ENCODE measurements at places on chromosomes 2 and 18.
A peak's percentile ranks its signal among the peaks of the same experiment; 100 is the strongest.

DNA sequence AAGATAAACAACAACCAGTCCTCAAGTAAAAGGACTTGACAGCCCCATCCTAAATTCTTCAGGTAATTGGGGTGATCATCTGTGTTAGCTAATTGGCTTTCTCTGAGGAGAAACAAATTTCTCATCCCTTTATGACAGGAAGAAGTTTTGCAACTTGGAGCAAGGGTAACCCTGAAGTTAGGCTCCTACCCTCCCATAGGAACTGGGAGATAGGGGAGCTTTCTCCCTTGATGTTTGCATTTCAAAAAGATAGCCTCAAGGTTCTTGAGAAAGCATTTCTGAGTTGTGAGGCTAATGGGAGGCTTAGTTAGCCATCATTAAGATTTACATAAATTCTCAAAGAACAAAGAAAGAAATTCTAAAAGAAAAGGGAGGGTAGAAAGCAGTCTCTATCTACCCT, 95.4 kb downstream of the MAP2 start:
- DNase-seq: no peak

GRCh38 chr2:178177066-178177679, 17.1 kb upstream of the OSBPL6 start:
- DNase-seq: no peak

DNA sequence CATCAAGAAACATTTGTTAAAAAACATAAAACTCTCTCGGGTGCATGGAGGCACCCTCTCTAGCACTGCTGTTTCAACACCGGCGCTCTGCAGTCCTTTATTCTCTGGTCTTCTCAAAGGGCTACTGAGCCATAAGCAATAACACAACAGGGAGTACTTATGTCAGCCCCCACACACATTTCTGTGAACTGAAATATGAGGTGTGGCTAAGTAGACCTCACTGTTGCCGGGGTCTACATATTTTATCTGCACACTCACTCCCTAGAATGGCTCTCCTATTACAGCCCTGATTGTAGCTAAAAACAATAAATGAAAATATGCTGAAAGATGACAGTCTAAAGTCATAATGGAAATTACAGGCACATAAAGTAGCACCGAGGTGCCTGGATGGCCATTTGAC, 235.1 kb downstream of the GRB14 start:
- DNase-seq: no peak

DNA sequence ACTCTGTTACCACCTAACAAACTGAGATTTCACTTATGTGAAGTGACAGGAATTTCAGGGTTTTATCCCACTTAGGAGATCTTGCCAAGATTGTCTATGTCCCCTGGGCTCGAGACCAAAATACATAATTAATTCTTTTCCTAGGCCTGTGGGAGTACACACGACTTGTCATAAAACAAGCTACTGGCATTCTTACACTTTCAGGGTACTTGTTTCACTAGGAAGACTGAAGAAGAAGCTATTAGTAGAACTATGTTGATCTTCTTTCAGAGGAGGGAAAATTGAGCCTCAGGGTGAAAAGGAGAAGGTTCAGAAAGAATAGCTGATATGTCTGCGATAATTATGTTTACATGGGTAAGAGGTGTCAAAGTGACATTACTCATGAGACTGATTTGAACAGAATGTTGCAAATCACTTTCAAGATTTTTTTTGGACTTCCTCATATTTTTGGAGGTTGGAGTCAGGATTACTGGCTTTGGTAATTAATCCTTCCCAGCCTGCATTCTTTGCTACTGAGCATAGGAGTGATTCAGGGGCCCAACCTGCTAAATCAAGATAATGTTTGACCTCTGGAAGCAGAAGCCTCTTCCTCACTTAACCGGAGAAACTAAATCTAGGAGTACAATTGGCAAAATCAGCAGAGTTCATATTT, 240.0 kb upstream of the NT5C1B start:
- DNase-seq: no peak

GRCh38 chr2:200419325-200419724, 90.5 kb downstream of the KCTD18 start:
- DNase-seq: no peak

DNA sequence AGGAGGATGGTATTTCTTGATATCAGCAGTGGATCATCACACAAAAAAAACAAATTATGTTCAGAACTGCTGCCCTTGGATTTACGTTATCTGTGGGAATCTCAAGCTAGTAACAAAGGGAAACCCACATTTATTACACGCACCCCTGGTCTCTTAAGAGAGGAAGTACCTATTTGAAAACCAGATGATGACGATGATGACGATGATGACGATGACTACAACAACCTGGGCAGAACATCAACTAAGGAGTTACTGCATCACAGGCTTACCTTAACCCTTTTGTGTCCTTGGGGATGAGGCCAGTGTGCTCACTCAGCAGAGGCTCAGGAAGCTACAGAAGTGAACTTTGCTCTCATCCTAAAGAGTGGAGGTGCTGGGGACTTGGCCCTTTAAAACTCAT, 169.4 kb downstream of the FSHR start:
- no peak for DNase-seq

DNA sequence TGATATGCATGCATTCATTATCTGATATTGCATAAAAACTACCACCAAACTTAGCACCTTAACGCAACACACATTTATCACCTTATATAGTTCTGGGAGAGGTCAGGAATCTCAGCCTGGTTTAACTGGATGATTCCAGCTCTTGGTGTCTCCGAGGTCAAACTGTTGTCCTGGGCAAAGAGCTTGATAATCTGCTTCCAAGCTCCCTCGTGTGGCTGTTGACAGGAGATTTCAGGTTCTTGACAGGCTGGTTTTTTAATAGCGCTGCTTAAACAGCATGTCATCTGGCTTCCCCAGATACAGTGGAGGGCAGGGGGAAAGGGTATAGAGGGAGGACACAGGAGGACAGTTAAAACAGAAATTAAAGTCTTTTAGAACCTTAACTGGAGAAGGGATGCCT, 785.0 kb downstream of the CNTNAP5 start:
- peak; percentile 6 for DNase-seq

DNA sequence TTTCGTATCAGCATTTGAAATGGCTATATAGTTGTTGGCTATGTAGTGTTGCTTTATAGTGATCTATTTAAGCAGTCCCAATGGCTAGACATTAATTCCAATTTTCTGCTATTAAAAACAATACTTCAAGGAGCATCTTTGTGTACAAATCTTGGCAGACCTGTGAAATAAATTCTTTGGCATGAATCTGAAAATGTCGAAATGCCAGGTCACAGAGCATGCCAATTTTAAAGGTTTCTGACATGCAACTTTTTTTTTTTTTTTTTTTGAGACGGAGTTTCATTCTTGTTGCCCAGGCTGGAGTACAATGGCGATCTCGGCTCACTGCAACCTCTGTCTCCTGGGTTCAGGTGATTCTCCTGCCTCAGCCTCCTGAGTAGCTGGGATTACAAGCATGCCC, 26.8 kb upstream of the CABLES1 start:
- no peak for DNase-seq

DNA sequence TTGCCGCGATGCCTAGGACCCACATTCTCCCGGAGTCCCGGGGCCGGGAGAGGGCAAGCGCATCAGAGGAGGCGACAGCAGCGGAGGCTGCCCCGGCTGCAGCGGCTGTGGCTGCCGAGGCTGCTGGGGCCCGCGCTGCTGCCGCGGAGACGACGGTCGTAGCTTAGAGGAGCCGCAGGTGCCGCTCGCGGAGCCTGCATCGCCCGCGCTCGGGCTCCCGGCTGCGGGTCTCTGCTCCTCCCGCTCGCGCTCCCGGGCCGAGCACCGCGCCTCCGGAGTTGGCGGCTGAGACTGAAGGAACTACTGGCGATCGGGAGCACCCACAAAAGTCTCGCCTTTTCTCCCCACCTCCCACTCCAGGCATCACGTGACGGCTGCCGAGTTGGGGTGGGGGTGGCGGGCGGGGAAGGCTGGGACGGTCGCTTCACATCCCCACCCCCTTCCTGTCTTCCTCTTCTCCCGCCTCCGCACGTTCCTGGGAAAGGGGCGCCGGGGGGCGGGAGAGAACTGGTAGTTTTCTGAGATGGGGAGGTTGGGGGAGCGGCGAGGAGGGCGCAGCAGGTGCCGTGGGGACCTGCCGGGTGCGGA, at the start of gene LYPD1:
TSS of gene LYPD1 (minus strand) at position 298 of the 588 bp plus-strand sequence. CDS start at position 25, 273 bp downstream.
- peak; percentile 66 for DNase-seq

DNA sequence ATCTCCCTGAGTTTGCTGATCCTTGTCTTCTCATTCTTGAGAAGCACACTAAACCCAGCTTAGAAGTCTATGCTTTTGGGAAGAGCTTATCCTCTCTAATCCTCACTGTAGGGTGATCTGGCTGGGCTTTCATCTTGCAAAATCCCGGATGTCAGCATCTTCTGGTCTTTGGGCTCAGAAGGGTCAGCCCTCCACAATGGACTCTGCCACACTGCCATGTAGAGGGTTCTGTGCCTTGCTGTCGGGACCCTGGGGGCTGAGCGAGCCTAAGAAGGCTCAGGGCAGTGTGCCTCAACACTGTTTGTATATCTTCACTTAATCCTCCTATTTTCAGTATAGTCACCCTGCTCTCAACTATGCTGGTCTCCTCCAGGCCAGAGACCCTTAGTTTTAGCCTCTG, 102.3 kb downstream of the TGIF1 start:
- DNase-seq: no peak

- no peak for DNase-seq
Measured at GRCh38 chr2:170937709-170938379, 8.8 kb downstream of the GORASP2 start.

- DNase-seq: no peak
Measured at GRCh38 chr18:8949206-8949605, 153.3 kb upstream of the NDUFV2 start.

- DNase-seq: no peak
Measured at GRCh38 chr2:184611361-184612085, 13.2 kb downstream of the ZNF804A start.

DNA sequence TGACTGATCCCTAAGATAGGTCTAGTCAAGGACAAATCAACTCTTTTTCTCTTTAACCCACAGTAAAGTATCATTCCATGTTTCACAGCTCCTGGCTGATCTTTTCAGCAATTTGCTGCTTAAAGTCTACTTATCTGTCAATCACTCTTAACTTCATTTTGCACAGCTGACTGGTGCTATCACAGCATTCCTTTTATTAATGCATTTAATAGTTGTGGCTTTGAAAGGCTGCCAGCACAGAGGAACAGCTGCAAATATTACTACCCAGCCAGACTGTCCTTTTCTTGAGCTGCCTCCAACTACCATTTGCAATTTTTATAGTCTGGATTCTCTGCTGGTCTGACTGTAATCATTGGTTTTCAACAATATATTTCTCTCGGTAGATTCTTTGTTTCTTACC, 303.5 kb downstream of the STK39 start:
- no peak for DNase-seq

GRCh38 chr18:46712406-46712805, 44.4 kb downstream of the ST8SIA5 start:
- peak; percentile 32 for DNase-seq

- DNase-seq: no peak
Measured at GRCh38 chr2:179455824-179456223, 191.2 kb upstream of the SESTD1 start.

DNA sequence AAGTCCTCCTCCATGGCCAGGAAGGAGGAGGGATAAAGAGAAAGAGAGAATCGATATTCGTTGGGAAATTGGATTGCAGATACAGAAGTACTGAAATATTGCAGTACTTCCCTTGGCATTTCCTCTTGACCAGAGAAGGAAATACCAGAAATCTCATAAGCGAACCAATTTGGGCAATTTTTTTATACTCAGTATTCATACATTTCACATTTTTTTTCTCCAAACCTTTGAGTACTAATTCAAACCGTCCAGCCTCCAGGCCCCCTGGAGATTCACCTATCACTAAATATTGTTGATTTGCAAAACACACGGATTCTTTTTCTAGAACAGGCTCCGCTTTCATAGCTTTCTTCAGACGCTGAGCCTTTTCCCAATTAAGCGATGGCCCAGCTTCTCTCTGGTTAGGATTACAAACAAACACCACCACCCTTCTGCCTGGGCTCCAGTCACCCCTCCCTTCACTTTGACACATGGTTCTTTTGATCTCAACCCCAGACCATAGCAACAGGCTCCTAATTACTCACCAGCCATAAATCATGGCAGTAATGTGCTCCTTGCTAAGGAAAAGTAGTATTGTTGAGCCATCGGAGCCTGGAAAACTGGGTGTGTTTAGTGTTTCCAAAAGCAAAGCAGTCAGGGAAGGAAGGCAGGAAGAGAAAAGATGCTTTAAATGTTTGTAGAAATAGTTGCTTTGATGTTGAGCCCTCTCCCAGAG, 138.4 kb upstream of the CCDC68 start:
- DNase-seq: no peak

DNA sequence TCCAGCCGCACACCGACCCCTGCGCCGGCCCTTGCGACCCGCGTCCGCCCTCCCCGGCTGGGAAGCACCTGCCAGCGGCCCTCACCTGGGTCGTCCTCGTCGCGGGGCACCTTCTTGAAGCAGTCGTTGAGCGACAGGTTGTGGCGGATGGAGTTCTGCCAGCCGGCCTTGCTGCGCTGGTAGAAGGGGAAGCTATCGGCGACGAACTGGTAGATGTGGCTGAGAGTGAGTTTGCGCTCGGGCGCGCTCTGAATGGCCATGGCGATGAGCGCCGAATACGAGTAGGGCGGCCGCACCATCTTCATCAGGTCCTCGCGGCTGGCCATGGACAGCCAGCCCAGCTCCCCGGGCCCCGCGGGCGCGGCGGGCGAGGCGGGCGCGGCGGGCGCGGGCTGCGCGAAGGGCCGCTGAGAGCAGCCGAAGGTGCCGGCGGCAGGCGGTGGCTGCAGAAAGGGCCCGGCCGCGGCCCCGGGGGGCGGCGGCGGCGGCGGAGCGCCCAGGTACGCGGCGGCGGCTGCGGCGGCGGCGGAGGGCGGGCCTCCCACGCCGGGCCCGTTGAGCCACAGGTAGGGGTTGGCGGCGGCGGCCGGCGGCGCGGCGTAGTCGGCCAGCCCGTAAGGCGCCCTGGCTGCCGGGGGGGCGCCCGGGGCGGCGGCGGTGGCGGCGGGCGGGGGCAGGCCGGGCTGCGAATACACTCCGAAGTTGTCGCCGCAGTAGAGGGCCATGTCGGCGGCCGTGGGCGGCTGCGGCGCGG, 505 bp downstream of the FOXI3 start:
- DNase-seq: no peak

GRCh38 chr2:60735496-60736250, 20.4 kb upstream of the PAPOLG start:
- DNase-seq: no peak

GRCh38 chr2:111057045-111057444, 63.7 kb upstream of the BCL2L11 start:
- no peak for DNase-seq

- no peak for DNase-seq
Measured at GRCh38 chr18:13054336-13054735, 63.2 kb downstream of the CEP192 start.

GRCh38 chr2:70921839-70922234, 13.9 kb upstream of the ATP6V1B1 start:
- no peak for DNase-seq

DNA sequence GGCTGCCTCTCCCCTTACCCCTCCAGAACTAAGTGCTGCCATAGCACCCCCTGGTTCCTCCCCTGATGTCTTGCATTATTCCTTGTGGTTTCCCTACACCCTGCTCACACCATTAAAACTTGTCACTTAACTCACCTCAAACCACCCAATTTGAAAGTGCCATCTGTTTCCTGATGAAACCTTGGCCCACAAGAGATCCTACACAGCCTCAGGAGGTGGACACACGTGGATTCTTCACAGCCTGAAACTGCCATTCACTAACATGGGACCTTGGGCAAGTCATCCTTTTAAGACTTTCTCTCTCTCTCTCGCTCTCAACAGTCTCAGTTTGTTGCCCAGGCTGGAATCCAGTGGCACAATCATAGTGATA, 27.5 kb upstream of the FAM124B start:
- no peak for DNase-seq

- no peak for DNase-seq
Measured at GRCh38 chr2:96773922-96774321, 13.2 kb downstream of the CNNM4 start.
